ENCODE measurements at places on chromosomes 3 and 15. TPM values are rescaled to one million over a fixed set of nuclear protein-coding genes. Genes with fewer than 3 reads are reported as not detected.

Gene KIF15
- 0.13 TPM for total RNA-seq

DNA sequence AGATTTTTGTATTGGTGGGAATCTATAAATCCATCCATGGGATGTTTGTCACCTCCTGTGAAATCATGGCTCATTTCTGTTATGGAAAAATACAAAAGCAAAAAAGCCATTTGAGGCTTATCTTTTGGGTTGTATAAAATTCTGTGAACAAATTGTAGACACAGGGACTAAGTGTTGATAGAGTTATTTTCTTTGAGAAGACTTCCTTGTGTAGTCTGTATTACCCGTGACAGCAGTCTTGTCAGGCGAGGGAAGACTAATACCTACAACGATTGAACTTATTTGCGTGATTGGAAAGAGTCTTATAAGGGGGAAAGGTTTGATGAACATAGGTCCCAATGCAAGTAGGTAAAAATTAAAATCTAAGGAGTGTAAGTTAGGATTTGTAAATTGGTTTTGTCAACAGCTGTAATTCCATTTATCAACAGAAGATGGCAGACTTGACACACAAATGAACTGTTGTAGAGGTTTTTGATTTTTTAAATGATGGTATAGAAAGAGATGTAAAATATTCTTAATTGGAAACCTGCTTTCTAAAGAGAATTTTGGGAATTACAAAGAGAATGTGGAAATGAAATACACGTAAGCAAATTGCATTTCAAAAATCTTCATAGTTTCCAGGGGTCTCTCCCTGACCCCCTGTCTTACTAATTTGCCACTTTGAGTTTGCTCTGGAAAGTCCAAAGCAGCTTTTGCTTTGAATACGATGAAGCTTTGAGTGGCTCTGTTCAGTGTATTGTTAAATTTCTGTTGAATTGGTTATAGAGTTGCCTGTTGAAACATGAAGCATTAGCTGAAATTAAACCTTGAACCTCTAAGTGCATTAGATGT lies 33.2 kb downstream of the SLC25A26 start:
- ATAC-seq: no peak
- no peaks in the 10 kb centered on the region for H3K4me1 ChIP-seq
- H3K4me3 ChIP-seq: no peak overlapping the region
- H3K27me3 ChIP-seq: no peaks in the 10 kb centered on the region

- H3K27me3 ChIP-seq: no peaks in the 10 kb centered on the region
- no peak for ATAC-seq
- no peaks in the 10 kb centered on the region for H3K36me3 ChIP-seq
- no peak overlapping the region for H3K4me3 ChIP-seq
- no peak overlapping the region for H3K27ac ChIP-seq
These were observed 116.8 kb downstream of the TPRG1 start for GRCh38 chr3:189288348-189289235.

Gene GP5
- total RNA-seq: not detected

Gene PPARG
- 14.9 TPM for total RNA-seq

DNA sequence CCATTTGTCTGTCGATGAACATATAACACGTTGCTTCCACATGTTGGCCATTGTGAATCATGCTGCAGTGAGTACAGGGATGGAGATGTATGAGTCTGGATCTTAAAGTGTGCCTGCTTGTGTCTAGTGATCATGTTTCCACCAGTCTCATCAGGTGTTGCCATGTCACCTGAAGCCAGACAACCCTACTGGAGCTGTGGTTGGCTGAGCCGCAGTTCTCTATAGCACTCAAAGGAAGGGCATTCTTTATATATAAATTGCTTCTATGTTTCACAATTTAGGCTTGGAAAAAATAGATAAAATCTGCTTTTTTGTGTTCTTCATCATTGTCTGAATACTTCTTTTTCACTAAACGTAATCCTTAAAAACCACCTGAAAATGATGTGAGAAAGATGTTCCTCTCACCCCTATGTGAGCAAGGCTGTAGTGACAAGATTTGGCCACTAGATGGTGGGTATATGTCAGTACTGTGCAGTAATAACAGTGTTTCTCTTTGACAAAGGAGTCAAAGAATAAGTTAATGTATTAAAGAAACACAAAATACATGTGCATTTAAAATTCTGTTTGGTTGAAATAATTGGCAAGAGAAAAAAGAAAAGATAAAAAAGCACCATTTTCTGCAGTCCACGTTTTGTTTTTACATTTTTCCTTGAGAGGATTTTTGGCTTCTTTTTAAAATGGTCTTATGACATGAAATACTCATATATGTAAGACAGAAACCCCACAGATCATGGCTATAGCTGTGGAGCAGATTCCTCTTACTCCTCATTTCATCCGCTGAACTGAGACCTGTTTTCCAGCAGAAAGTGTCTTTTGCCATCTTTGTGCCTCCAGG lies 394.5 kb upstream of the DPPA4 start:
- H3K4me3 ChIP-seq: no peak overlapping the region
- no peak overlapping the region for H3K27ac ChIP-seq
- H3K4me1 ChIP-seq: no peaks in the 10 kb centered on the region
- ATAC-seq: no peak

- H3K36me3 ChIP-seq: no peaks in the 10 kb centered on the region
- no peak overlapping the region for H3K27ac ChIP-seq
- H3K4me1 ChIP-seq: peaks cover 6% of the 10 kb centered on the region
- H3K27me3 ChIP-seq: no peaks in the 10 kb centered on the region
- no peak for ATAC-seq
- H3K4me3 ChIP-seq: no peak overlapping the region
These were observed 20.4 kb downstream of the ARPP21 start for GRCh38 chr3:35659768-35660167.

Gene OR4F6
- total RNA-seq: not detected

Gene FAM3D
- total RNA-seq: not detected

- H3K4me3 ChIP-seq: no peak overlapping the region
- peaks cover 76% of the 10 kb centered on the region for H3K4me1 ChIP-seq
- no peaks in the 10 kb centered on the region for H3K27me3 ChIP-seq
- no peaks in the 10 kb centered on the region for H3K36me3 ChIP-seq
These were observed 74.3 kb downstream of the RBPMS2 start for GRCh38 chr15:64701051-64701450.

Gene PARL
- total RNA-seq: 54.3 TPM

DNA sequence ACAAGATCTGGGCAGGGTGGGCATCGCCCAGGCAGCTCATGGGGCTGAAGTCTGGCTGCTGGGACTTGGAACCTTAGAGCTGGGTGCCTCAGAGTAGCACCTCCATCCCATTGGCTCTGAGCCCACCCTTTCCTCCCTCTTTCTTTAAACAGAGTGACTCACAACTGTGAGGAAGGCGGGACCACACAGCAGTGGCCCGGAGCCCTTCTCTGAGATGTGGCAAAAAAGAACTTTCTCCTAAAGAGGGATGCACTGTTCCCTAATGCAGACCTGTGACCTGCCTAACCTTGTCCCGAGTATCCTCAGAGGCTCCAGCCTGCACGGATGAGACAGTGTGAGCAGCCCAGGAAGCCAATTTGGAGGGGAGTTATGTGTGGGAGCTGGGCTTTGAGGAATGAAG lies 23.6 kb downstream of the PRR20G start:
- H3K4me3 ChIP-seq: no peak overlapping the region
- peaks cover 16% of the 10 kb centered on the region for H3K27me3 ChIP-seq
- no peak overlapping the region for H3K27ac ChIP-seq
- H3K36me3 ChIP-seq: no peaks in the 10 kb centered on the region
- ATAC-seq: no peak
- no peaks in the 10 kb centered on the region for H3K4me1 ChIP-seq

Gene STRA6
- not detected for total RNA-seq

Gene MST1R
- 2.5 TPM for total RNA-seq

DNA sequence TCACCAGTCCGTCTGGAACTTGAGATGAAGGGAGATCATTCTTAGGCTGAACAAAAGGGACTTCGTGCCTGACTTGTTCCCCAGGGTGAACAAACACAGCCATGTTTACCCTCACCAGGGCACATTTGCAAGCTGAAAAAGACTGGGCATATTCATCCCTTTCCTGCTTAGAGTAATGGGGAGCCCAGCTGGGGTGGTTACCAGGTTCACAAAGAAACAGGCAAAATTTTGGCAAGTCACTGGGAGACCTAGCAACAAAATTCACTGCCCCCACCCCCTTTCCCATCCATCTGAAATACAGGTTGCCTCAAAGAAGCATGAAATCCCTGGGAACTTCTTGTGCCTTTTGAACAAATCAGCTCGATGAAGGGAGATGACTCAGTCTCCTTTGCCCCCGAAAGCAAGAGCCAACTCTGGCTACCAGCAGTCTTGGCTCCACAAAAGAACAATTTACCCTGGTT lies 775.0 kb downstream of the SQOR start:
- H3K4me1 ChIP-seq: no peaks in the 10 kb centered on the region
- ATAC-seq: no peak

DNA sequence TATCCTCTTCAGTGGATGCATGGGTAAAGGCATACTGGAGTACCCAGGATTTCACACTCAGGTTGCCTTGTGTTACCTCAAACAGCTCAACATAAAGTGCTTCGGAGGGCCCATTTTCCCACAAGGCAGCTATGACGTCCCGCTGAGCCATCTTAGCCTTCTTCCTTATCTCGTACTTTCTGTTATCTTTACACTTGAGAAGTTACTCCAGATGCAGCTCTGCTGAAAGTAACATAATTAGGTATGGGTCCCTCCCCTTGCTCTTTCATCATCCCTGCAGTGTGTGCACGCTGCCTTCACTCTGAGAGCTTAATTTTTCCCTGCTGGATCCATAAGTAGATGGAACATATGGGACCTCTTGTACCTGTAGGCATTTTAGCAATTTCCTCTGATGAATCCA lies 410.3 kb downstream of the AGBL1 start:
- no peaks in the 10 kb centered on the region for H3K36me3 ChIP-seq
- no peaks in the 10 kb centered on the region for H3K27me3 ChIP-seq
- no peak overlapping the region for H3K4me3 ChIP-seq
- H3K4me1 ChIP-seq: no peaks in the 10 kb centered on the region

Gene FYCO1
- 66.8 TPM for total RNA-seq

- no peaks in the 10 kb centered on the region for H3K27me3 ChIP-seq
- no peak for ATAC-seq
- H3K27ac ChIP-seq: no peak overlapping the region
- H3K4me3 ChIP-seq: no peak overlapping the region
These were observed 7.1 kb upstream of the LARS2 start for GRCh38 chr3:45381168-45381852.

Gene PEX5L
- total RNA-seq: not detected

Gene C3orf85
- total RNA-seq: not detected

Gene PGBD4
- 1.6 TPM for total RNA-seq

Gene GRK7
- total RNA-seq: not detected

GRCh38 chr3:55521738-55522421 lies 34.8 kb upstream of the WNT5A start:
- no peaks in the 10 kb centered on the region for H3K36me3 ChIP-seq
- H3K27me3 ChIP-seq: no peaks in the 10 kb centered on the region
- ATAC-seq: no peak
- H3K27ac ChIP-seq: no peak overlapping the region

DNA sequence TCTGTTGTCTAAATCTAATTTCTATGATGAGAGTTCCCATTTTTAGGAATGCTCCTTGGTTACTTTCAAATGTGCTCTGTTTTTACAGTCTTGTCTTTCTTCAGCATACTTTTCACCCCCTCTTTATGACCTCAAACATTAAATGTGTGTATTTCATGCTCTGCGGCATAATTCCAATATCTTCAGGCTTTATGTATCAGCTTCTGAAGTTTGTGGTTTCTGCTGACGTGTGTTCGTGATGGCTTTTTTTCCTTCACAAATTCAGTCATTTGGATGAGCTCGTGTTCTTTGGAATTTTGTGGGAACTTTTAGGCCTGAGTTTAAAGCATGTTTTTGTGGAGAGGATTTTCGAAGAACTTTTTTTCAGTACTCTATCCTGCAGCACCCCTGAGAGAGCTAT lies 97.7 kb upstream of the CHRNA7 start:
- no peak overlapping the region for H3K4me3 ChIP-seq
- H3K4me1 ChIP-seq: no peaks in the 10 kb centered on the region
- H3K36me3 ChIP-seq: no peaks in the 10 kb centered on the region
- H3K27me3 ChIP-seq: no peaks in the 10 kb centered on the region

Gene ECE2
- total RNA-seq: 0.12 TPM

Gene FILIP1L
- 116 TPM for total RNA-seq

Gene DISP2
- total RNA-seq: 0.19 TPM

- no peaks in the 10 kb centered on the region for H3K27me3 ChIP-seq
- no peaks in the 10 kb centered on the region for H3K4me1 ChIP-seq
- H3K36me3 ChIP-seq: no peaks in the 10 kb centered on the region
- ATAC-seq: no peak
- H3K27ac ChIP-seq: no peak overlapping the region
- H3K4me3 ChIP-seq: no peak overlapping the region
These were observed 13.1 kb upstream of the DUT start for GRCh38 chr15:48318131-48318530.

Gene SLCO3A1
- 14.4 TPM for total RNA-seq

Gene PPP1R14D
- total RNA-seq: not detected

Gene ZNF710
- 10.1 TPM for total RNA-seq

DNA sequence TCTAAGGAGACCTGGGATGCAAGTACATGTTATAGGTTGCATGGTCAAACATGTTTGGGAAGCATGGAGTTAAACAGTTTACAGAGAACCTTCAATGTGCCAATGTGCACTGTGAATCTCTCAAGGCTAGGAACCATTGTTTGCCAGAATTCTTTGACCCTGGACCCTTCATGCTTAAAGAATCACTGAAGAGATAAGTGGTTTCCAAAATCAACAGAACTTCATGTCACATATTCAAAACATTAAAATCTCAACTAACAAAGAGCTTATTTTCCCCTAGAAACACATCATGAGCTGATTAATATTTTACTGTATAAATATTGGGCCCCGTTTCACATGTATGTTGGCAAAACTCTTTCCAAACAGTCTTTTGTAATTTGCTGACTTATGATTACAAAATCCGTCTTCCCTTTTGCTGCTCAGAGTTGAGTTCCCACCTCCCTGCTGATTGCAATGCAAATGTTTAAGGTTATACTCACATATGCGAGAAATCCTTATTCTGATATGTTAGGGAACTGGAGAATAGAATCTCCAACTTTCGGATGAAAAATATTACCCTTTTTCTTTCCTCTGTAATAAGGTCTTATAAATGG lies 380.2 kb downstream of the DIPK2A start:
- no peaks in the 10 kb centered on the region for H3K4me1 ChIP-seq
- H3K27ac ChIP-seq: no peak overlapping the region
- no peak overlapping the region for H3K4me3 ChIP-seq

- H3K27me3 ChIP-seq: no peaks in the 10 kb centered on the region
- ATAC-seq: no peak
- H3K4me3 ChIP-seq: no peak overlapping the region
- no peaks in the 10 kb centered on the region for H3K36me3 ChIP-seq
These were observed 232.1 kb downstream of the NECTIN3 start for GRCh38 chr3:111303760-111304159.

Gene TRIM69
- 24.7 TPM for total RNA-seq

DNA sequence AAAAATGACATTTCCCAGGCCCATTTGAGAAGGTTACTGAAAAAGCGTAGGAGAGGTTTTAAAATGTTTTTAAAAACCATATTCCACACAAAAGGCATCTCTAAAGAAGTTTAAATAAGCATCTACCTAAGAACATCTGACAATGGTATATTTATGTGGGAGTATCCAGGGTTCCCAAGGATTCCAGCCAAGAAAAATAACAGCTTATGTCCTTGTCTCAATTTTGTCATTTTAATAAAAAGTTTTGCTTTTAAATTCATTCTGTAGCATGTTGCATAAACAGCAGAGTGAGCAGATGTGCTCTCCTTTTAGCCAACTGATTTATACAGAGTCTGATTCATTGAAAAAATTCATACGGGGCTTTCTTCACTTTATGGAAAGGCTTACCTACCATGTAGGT lies 129.9 kb downstream of the LRRC3B start:
- peaks cover 4% of the 10 kb centered on the region for H3K4me1 ChIP-seq
- ATAC-seq: no peak
- no peaks in the 10 kb centered on the region for H3K27me3 ChIP-seq
- no peaks in the 10 kb centered on the region for H3K36me3 ChIP-seq
- no peak overlapping the region for H3K27ac ChIP-seq

GRCh38 chr3:11995120-11995519 lies 9.1 kb upstream of the SYN2 start:
- no peak overlapping the region for H3K27ac ChIP-seq
- H3K4me1 ChIP-seq: no peaks in the 10 kb centered on the region
- no peaks in the 10 kb centered on the region for H3K36me3 ChIP-seq
- no peak overlapping the region for H3K4me3 ChIP-seq
- H3K27me3 ChIP-seq: peaks cover 61% of the 10 kb centered on the region

All from gastroesophageal sphincter (tissue), 4 donors.